T-helper 2 cell treated with Interferon-gamma antibody and Interleukin-4, amounts not matched to agents 5 μg/mL and 100 μg/mL, for 36 hours (primary cell): ENCODE measurements at places on chromosomes 5 and 9.

GRCh38 chr5:177553671-177554429 lies 513 bp downstream of the FAM193B start:
- DNase-seq = peak; percentile 29

DNA sequence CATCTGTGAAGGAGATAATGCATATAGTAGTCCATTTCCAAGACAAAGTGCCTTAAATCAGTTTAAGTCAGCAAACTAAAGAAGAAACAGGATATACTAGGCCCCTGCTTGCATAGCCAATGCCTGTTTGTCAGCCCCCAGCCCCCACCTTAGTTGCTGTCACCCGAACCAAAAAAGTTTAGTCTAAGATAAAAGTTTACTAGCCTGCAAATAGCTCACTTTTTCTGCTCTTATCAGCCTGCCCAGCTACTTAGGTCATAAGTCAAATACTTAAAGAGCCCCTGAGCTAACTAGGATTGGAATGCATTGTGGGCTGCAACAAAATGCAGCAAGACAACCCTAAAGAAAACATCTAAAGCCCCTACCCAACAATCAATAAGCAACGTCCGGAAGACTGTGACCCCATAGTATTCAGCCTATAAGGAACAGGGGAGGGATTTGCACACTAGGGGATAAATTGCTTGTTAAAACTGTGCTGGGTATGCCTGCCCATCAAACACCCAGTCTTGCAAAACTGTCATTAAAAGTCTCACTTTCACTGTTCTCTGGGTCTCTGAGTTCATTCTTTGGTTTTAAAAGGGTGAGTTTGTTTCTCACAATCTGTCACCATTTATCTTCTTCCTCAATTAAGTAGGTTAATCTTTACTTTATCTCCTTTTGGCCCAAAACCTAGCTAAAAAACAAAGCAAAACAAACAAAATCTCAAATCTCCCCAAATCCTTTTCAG lies 92.4 kb upstream of the CEP78 start:
- DNase-seq = no peak

- DNase-seq = no peak
These were observed 28.4 kb downstream of the SLC12A2 start for GRCh38 chr5:128111818-128112448.

DNA sequence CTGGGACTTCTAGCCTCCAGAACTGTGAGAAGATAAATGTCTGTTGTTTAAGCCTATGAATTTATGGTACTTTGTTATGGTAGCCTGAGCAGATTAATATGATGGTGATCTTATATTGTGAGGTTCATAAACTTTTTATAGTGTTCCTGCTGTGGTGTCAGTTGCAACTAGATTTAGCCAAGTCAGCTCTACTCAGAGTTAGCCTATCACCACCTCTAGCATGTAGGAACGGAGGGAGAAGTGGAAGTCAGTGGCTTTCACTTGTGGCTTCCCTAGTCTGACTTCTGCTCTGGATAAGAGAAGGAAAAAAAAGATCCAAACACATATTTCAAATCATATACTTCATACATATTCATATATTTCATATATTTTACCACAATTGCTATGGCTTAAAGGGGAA lies 6.6 kb downstream of the POC5 start:
- DNase-seq = no peak

DNA sequence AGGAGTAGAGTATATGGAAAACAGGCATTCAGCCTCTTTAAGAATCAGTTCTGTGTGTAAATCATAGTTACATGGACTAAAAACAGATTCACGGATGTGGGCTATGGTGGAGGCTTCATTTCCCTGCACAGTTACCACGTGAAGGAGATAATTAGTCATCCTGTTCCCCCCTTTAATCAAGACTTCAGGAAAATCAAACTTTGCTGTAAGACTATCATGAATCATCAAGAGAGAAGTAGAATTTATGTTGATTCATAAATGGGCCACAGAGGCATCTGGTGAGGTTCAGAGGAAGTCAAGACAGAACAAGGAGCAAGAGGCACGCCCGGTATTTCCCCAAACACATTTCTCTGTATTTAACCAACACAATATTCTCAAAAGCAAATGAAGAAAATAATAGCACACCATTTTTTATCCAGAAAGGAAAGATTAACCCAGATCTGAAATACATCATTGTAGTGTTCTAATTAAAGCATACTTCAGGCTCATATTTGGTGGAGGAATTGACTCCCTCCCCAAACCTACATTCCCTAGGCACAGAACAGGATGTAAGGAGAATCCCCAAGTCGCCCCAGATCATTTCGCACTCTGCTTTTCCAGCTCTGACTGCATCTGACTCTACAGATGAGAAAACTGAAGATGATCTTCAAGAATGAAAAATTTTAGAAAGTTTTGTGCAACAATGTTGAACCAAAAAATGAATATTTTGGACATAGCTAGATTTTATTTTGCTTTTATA lies 175.8 kb upstream of the GAS1 start:
- DNase-seq = no peak

DNA sequence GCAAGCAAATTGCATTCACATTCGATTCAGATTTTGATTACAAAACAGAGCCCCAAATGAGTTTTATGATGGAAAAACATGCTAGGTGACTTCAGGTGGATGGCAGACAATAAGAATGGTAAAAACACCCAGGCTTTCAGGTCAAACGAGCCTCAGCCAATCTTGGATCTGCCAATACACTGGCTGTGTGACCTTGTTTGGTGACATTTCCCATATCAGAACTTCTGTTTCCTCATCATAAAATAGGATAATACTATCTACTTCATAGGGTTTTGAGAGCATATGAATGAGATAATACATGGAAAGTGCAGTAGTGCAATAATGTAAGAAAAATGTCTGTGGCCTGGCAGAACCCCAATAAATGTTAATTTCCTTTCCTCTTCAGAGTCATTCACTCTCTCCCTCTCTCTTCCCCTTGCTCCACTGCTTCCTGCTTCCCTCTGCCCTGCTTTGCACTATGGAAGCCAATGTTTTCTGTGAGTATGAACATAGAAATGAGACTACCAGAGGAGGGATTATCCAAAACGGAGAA lies 54.7 kb downstream of the SH3RF2 start:
- DNase-seq = no peak

DNA sequence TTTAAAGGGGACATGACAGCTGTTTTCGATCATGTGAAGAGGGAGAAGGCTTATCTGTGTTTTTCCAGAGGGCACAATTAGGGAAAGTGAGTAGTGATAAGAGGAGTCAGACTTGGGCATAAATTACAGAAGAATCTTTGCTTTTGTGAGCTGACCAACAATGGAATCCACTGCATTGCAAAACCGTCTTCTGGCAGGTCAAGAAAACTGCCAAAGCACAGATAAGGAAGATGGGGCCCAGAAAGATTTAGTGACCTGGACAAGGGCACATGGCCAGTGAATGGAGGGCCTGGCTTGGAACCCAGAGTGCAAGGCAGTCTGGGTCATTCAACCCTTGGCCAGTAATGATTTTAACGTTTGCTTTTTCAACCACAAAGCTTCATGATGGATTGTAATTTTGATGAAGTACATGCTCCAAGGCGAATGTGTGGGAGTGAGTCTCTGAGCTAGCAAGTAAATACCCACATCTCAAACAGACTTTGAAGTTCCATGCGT lies 153.2 kb upstream of the MAST4 start:
- no peak for DNase-seq

GRCh38 chr9:95570150-95570549 lies 53.4 kb upstream of the PTCH1 start:
- DNase-seq = no peak

DNA sequence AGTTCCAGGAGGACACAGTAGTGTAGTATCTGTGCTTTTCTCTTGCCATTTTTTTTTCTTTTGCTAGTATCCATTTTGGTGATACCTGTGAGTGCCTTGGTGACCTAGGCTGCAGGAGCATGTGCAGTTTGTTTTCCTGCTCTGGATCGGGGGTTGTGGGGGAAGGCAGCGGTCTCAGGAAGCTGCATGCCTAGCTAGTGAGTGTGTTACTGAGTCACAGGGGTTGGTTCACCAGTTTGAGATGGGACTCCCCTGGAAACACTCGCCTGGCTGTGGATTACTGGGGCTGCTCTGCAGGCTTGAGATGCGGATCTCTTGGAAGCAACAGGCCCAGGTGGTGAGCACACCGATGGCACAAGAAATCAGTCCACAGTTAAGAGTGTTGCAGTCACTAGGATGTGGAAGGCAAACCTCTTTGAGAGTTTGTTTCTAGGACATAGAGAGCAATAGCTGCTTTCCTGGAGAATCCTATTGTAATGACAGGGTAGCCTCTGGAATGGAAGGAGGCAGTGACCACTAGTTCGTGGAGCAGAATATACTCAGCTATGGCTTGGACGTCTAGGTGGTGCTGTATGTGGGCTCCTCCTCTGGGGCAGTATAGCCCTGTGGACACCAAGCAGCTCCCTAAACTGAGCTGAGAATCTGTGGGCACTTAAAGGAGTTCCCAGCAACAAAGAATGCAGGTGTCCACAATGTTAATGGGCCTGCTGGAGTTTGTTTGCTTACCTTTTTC lies 20.0 kb upstream of the SPATA31E1 start:
- no peak for DNase-seq

GRCh38 chr5:133694181-133694831 lies 82.0 kb upstream of the FSTL4 start:
- no peak for DNase-seq

GRCh38 chr5:175800656-175801081 lies 70.7 kb upstream of the CPLX2 start:
- DNase-seq = no peak

DNA sequence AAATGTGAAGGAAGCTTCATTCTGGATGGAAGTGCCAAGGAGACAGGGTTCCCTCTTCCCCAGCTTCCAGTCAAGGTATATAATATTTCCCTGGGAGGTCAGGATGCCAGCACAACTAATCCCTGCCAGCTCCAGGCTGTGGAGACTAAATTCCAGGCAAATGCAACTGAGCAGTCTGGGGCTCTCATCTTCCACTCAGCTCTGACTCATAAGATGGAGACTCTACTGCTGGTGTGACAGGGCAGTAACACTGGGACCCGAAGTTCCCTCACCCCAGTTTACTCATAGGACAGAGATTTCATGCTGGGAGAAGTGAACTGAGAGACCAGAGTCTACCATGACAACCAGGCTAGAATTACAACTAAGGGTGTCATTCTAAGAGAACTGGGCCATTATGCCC lies 235.4 kb downstream of the FSTL4 start:
- no peak for DNase-seq

GRCh38 chr5:159102311-159102934 lies 2.7 kb upstream of the EBF1 start:
- DNase-seq = no peak

DNA sequence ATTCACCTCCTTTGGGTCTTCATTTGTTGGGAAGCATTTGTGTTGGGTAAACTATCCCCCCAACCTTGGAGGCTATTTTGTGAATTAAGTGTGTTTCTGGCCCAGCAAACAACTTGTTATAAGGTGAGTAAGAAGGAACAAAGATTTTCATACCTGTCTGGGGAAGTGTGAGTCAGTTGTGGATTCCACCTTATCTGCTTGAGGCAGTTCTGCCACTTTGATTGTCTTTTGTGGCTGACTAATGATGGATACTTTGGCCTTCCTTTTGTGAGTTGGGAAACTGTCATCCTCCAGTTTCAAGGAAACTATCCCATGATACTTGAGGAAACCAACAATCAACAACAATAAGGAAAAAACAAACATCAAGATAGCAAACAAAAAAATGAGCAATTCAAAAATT lies 24.6 kb upstream of the CER1 start:
- no peak for DNase-seq

DNA sequence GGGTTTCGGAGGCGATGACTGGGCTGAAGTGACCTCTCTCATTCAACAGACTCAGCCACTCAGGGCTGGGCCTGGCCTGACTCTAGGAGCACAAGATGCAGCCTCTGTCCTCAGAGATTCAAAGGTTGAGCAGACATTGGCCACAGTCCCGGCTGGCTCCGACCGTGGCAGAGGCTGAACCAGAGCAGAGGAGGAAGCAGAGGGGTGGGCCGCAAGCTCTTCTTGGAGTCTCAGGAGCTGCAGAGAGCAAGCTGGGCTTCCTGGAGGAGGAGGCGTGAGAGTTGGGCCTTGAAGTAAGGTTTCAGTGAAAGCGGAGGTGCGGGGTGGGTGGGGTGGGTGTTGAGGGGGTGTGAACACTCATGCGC lies 37.6 kb downstream of the ALG2 start:
- DNase-seq = no peak

- no peak for DNase-seq
These were observed 586 bp upstream of the MTAP start for GRCh38 chr9:21801683-21802417.

- no peak for DNase-seq
These were observed 19.4 kb downstream of the LURAP1L start for GRCh38 chr9:12794101-12794799.

GRCh38 chr5:53545744-53546143 lies 14.7 kb upstream of the NDUFS4 start:
- no peak for DNase-seq

- DNase-seq = no peak
These were observed 69.9 kb downstream of the MAMDC2 start for GRCh38 chr9:70113403-70114022.

- DNase-seq = no peak
These were observed 1.6 kb downstream of the KLHL3 start for GRCh38 chr5:137734331-137734730.

- DNase-seq = no peak
These were observed 116.9 kb upstream of the MRPS30 start for GRCh38 chr5:44691802-44692201.

GRCh38 chr9:92729735-92730155 lies 34.9 kb downstream of the BICD2 start:
- no peak for DNase-seq

DNA sequence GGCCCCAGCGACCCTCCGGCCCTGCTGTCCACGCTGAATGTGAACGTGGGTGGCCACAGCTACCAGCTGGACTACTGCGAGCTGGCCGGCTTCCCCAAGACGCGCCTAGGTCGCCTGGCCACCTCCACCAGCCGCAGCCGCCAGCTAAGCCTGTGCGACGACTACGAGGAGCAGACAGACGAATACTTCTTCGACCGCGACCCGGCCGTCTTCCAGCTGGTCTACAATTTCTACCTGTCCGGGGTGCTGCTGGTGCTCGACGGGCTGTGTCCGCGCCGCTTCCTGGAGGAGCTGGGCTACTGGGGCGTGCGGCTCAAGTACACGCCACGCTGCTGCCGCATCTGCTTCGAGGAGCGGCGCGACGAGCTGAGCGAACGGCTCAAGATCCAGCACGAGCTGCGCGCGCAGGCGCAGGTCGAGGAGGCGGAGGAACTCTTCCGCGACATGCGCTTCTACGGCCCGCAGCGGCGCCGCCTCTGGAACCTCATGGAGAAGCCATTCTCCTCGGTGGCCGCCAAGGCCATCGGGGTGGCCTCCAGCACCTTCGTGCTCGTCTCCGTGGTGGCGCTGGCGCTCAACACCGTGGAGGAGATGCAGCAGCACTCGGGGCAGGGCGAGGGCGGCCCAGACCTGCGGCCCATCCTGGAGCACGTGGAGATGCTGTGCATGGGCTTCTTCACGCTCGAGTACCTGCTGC lies 839 bp downstream of the KCNV2 start:
- no peak for DNase-seq

- DNase-seq = no peak
These were observed 45.2 kb upstream of the HMCN2 start for GRCh38 chr9:130220352-130220751.

GRCh38 chr5:10409504-10409903 lies 32.2 kb upstream of the ROPN1L start:
- DNase-seq = no peak
